ENCODE measurements at places on chromosomes 7 and 10.

DNA sequence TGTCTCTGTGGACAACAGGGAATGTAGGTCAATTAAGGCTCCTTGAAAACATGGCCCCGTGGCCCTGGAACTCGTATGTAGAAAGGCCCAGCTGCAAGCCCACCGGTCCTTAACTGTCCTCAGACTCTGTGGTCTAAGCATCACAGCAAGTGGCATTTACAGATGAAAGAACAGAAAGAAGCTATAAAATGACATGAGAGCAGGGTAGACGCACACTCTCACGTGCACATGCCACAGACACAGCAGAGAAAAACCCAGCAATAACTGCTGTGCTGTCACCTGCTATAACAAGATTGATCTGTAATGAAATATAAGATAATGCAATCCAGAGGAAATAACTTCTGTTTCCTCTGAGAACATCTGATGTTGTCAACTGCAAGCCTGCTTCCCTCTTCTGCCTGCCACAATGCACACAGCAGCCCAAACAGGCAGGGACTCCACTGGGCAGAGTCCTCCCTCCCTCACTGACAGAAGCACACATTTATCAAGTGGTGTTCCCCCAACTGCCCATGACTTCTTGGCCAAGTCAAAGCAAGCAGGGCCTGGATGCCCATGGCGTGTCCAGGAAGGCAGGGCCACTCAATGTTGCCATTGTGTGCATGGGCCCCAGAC, 63.9 kb downstream of the GFRA1 start:
- DNase-seq: no peak

DNA sequence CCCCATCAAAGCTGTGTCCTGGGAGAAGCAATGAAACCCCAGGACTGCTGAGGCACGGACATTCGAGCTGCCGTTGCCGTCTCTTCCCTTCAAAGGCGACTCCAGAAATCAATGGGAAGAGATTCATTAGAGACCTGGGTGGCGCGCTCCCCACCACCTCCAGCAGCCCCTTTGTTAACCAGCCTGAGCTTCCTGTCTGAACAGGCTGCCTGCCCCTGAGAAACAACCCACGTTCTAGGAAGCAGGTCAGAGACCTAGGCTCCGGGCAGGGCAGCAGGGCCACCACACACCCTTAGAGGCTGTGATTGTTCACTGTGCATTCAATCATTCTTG, 110.9 kb upstream of the PPIF start:
- DNase-seq: no peak

GRCh38 chr10:61923950-61924274, 22.4 kb downstream of the ARID5B start:
- no peak for DNase-seq

GRCh38 chr7:152477079-152477478, 41.3 kb upstream of the KMT2C start:
- no peak for DNase-seq

GRCh38 chr10:29479081-29479925, 155.5 kb downstream of the SVIL start:
- no peak for DNase-seq

DNA sequence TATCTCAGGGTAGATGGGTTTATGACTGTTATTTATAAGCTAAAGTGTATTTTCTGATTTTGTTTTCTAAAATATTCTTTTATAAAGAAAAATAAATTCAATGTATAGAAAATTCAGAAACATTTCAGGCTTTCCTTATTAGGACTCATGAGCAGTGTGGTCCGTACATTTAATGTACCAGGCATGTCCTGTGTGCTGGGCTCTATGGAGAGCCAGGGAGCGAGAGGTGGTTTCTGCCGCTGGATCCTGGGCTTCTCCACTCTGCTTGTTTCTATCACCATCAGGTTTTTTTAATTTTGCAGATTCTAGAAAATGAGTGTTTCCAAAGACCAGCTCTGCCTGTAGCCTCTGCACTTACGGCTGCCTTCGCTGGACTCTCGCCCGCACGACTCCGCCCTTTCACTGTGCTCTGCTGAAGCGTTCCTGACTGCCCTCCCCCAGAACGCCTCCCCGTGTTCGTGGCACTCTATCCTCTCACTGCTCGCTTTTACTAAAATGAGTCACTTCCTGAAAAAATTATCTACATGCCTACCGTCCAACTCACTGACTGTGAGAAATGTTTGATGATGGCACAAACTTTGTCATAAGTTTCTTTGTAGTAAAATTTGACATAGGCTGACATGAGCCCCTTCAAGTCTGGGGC, 188.5 kb downstream of the ZMYND11 start:
- DNase-seq: no peak

- no peak for DNase-seq
Measured at GRCh38 chr7:15440482-15440881, 121.3 kb downstream of the AGMO start.

- no peak for DNase-seq
Measured at GRCh38 chr10:95896071-95896850, 11.5 kb upstream of the CC2D2B start.

DNA sequence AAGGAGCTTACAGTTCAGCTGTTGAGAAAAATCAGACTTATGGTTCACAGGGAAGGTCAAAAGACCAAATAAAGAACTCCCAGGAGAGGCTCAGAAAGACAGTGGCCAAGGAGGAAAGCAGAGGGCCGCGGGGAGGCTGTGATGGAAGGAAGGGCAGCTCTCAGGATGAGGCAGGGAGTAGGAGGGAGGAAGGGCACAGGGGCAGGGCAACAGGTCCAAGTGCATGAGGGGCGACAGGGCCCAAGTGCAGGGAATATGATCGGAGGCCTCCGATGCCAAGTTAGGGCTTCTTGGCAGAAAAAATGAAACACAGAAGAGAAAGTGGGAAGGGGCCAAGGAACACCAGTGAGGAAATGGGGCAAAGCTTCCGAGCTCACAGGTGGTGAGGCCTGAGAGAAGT, 13.4 kb upstream of the PNLIPRP2 start:
- DNase-seq: no peak

DNA sequence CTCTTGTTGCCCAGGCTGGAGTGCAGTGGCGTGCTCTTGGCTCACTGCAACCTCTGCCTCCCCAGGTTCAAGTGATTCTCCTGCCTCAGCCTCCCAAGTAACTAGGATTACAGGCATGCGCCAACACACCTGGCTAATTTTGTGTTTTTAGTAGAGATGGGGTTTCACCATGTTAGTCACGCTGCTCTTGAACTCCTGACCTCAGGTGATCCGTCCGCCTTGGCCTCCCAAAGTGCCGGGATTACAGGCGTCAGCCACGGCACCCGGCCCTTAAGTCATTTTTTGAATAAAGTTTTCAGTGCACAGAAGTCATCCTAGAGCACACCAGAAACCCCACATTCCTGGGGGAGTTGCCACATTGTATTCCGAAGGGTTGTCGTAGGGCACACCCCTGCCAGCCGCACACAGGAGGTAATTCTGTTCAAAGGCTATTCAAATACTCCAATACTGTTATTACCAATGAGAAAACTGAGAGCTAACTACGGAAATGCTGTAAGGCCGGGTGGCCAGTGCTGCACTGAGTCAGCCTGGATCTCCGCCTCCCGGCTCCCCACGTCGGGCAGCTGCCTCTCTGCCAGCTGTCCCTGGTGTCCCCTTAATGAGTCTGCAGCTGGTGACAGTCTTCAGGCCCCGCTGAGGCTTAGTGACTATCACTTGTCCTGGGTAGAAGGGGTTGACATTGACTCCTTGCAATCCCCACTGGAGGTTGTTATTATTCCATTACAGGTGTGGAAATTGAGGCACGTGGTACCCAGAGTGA, 8.6 kb upstream of the RFC2 start:
- DNase-seq: no peak

- no peak for DNase-seq
Measured at GRCh38 chr10:104122225-104123107, 495 bp downstream of the SFR1 start.

- DNase-seq: no peak
Measured at GRCh38 chr10:127338399-127339110, 142.2 kb upstream of the INSYN2A start.

DNA sequence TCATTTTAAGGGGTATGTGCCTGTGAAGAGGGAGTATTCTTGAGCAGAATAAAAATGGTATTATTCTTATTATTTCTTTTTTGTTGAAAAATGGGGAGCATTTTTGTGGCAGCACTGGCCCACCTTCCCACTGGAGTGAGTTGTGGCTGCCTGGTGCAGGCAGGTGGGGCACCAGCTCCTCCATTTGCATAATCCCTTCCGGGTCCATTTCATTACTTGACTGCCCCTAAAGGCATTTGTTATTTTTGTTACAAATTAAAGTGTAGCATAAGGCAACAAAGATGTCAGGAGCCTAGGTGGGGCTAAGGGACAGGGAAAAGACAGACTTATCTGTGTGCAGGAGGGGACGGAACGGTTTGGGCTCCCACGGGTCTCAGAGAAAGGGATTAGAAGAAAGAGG, 26.8 kb downstream of the GOLGA7B start:
- DNase-seq: no peak

DNA sequence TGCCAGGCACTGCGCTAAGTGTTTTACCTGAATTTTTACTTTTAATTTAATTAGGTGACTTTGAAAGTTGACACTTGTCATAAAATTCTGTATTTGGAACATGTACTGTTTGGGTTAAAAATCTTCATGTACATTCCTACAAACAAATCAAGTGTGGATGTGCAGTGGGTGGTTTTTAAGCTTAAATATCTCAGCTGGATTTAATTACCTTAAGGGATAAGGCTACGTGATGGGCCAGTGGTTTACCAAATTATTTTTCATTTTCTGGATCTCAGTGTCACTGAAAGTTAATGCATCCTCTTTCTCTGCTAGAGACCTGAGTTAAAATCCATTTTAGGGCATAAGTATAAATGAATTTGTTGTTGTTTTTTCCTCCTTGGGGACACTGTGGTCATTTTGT, 51.1 kb downstream of the EXOC4 start:
- DNase-seq: no peak

- no peak for DNase-seq
Measured at GRCh38 chr7:67019562-67020390, 23.1 kb downstream of the TYW1 start.

DNA sequence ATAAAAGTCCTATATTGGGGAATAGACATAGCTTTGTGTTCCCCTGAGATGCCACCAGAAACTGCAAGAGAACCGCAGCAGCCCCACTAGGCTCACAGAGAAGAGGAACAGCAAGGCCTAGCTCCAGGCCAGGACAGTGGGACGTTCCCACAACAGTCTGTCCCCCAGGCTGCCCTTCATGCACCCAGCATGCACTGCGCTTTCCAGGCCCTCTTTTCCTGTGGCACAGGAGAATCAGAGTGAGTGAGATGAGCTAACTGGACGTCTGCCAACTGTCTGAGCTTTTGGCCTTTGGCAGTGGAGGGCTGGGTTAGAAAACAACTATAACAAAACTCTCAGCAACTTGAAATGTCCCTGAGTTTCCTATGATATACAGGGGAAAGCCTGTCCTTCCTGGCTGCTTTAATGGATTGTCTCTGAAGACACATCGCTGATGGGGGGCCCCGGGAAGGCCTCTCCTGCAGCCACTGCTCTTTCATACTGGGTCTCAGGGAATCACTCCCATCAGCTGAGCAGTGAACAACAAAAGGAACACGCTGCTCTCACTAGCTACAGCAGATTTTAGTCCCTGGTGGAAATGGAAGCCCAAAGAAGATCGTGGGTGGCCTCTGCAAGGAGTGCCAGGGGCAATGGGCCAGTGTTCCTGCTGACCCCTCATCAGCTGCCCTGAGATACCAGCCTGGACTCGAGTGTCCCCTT, 53.5 kb downstream of the PODXL start:
- no peak for DNase-seq

DNA sequence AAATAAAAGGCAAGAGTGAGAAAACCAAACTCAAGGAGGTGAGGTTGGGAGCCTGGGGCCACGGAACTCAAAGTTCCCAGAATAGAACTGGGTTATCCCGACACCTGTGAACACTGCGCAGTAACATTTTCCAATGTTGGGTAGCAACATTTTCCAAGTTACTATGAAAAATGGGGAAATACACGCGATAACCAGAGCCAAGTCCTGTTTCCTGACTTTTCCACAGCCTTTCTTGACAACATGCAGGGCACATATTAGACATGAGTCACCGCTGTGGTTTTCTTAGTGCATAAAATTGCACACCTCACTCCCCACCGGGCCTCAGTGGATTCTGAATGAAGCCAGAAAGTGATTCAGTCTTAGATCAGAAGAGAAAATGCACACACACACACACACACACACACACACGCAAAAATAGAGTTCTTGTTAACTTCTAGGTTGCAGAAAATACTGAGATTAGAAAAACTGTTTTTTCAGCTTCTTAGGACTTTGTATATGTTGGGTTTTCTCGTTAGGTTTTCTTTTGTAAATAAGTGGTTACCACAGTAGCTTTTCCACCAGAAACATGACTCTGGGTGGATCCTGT, 70.0 kb downstream of the CAMK1D start:
- no peak for DNase-seq

DNA sequence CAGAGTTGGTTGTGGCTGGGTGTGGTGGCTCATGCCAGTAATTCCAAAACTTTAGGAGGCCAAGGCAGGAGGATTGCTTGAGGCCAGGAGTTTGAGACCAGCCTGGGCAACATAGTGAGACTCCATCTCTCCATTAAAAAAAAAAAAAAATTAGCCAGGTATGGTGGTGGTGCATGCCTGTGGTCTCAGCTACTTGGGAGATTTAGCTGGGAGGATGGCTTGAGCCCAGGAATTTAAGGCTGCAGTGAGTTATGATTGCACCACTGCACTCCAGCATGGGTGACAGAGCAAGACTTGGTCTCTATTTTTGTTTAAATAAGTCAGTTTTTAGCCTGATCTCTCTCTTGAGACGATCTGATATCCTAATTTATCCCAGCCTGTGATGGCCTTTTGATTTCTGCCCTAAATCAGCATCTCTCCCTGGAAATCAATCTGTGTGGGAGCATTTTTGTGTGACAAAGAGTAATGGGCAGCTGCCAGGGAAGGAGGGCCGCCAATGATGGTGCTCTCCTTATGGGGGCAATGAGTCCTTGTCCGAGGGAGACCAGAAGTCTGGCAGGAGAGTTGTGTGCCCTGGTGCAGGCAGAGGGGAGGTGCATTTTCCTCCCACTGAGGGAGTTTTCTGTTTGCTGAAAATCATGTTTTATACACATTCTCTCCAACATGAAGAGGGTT, 111.0 kb downstream of the NRP1 start:
- DNase-seq: no peak

- no peak for DNase-seq
Measured at GRCh38 chr7:135158874-135159273, 11.0 kb downstream of the TMEM140 start.

GRCh38 chr7:78492146-78492545, 693.6 kb downstream of the PHTF2 start:
- DNase-seq: no peak

DNA sequence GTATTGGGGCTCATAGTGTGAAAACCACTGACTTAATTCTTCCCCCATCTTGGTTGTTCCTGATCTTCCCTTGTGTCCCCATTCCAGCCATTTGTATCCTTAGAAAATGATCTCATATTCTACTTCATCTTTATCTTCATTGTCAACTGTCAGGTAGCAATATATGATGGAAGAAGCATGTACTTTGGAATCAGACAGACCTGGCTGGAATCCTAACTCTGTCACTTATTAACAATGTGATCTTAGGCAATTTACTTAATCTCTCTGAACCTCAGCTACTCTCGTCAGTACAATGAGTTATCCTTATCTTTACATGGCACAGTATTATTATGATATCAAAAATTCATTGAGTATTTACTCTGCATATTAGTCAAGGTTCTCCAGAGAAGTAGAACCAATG, 10.1 kb downstream of the CFTR start:
- no peak for DNase-seq
